A673 (cell line): ENCODE measurements at places on chromosomes 13 and 19. TPM values are rescaled to one million over a fixed set of nuclear protein-coding genes. Genes with fewer than 3 reads are reported as not detected.

- DNase-seq, result peak; percentile 13
Measured at GRCh38 chr13:44140888-44141724, 232.5 kb upstream of the SERP2 start.

DNA sequence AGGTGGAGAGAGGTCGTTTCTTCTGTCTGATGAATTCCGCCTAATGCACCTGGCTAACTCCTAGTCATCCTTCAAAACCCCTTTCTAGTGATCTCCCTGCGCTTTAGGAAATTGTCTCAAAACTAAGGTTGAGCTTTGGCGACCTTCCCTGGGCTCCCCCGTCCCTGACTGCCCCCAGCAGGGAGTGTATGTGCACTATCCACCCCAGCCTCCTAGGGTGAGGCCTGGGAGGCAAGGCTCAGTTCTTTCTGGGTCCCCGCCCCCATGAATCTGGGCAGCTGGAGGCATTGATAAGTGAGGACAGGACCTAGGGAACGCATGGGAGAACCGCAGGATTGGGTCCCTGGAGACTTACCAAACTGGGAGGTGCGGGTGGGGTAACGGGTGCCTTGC lies 378 bp downstream of the TLE6 start:
- DNase-seq, result no peak

Gene ACP5
- not detected in 2 replicates for total RNA-seq

GRCh38 chr13:99313501-99313900 lies 6.3 kb upstream of the GPR183 start:
- DNase-seq, result no peak

Gene EXOC3L2
- total RNA-seq, result not detected in 2 replicates

DNA sequence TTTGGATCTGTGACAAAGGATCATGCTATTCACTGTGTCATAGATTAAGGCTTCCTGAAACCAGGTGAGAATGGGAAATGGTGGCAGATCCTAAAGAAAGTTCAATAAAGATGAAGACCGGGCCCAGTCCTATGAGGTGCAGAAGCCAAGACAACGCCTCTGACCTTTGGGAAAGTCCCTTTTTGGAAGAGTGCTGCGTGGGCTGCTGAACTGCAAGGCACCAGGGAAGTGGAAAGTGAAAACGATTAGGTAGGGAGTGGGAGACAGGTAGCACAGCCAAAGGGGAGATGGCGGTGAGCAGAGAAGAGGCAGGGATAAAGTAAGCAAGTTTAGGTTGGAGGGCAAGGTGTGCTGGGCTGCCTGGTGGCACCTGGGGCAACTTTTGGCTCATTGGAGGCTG lies 16.3 kb downstream of the MBNL2 start:
- DNase-seq, result no peak

DNA sequence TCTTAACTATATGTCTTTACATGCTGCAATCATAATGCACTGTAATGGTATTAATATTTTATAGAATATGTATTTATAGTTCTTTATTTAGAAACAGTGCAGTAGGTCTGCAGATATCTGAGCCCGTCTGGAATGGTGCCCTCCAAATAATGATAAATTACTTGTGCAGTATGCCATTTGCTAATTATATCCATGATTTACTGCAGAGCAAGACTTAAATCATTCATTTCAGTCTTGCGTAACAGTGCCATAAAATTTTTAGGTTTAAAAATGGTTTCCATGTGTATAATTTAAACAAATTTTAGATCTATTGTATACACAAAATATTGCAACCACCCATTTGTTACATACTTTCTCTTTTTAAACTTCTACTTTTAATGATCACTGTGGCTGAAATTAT lies 175.1 kb downstream of the ZNF536 start:
- DNase-seq, result no peak

- DNase-seq, result peak; percentile 50
Measured at GRCh38 chr19:14871619-14872230, 14.2 kb downstream of the OR7A17 start.

Gene STOML3
- not detected in 2 replicates for total RNA-seq

DNA sequence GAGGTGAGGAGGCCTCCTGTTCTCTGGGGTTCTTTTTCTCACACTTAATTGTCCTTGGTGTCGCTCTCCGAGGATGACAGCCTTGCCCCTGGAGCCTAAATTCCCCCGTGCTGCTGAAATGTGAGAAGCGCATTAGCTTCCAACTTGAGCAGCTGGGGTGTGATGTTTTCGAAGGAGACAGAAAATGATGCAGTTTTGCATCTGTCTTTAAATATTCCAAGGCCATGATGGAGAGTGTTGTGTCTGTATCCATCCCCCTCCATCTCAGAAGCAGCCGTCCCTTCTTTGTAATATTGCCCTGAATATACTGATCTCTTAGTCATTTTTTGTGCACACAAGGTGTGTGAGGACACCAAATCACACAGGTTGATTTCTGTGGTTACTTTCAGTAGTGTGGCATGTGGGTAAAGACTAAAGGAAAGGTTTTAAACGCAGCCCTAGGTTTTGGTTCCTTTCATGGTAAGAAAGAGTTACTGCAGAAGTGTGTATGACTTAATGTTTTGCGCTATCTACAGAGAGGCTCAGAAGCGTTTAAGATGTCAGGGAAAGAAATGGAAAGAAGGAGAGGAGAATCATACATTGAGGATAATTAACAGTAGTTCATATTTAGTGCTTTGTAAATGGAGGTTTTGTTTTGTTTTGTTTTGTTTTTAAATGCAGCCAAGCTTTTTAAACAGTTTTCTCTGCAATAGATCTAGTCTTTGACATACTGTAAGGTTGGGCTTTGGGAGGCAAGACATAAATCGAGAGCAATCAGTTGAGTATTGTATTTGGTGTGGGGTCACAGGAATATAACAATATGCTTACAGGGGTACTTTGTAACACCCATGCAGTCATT lies 1.6 kb downstream of the NBEA start:
- DNase-seq, result no peak

Gene ZNF14
- 4.6 and 5.8 TPM in 2 replicates for total RNA-seq

- DNase-seq, result no peak
Measured at GRCh38 chr13:23668562-23668961, 98.3 kb downstream of the TNFRSF19 start.

GRCh38 chr19:10995926-10996600 lies 35.2 kb downstream of the SMARCA4 start:
- no peak for DNase-seq

Gene DLEU7
- total RNA-seq, result not detected in 2 replicates

GRCh38 chr19:51319649-51320279 lies 8.3 kb downstream of the IGLON5 start:
- no peak for DNase-seq

- DNase-seq, result no peak
Measured at GRCh38 chr19:3080286-3080685, 13.9 kb upstream of the GNA11 start.

DNA sequence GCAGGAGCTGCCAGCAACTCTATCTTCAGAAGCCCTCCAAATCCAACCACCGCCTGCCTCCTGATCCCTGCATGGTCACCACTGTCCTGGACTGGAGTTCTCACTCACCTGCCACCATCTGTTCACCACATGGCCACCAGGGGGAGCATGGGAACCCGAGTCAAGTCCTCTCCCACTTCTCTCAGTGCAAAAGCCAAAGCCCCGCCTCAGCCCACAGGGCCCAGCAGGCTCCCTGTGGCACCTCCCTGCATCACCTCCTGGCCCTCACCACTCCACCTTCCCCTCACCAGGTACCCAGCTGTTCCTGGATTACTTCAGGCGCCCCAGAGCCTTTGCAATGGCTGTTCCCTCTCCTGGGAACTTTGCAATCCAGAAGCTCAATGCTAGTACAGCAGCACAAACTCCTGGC lies 5.3 kb downstream of the DHPS start:
- DNase-seq, result peak; percentile 85

Gene ZNF829
- 4.4 and 5.0 TPM in 2 replicates for total RNA-seq

Gene TOMM40
- total RNA-seq, result 205 and 234 TPM in 2 replicates

Gene CRLF1
- 192 and 305 TPM in 2 replicates for total RNA-seq

DNA sequence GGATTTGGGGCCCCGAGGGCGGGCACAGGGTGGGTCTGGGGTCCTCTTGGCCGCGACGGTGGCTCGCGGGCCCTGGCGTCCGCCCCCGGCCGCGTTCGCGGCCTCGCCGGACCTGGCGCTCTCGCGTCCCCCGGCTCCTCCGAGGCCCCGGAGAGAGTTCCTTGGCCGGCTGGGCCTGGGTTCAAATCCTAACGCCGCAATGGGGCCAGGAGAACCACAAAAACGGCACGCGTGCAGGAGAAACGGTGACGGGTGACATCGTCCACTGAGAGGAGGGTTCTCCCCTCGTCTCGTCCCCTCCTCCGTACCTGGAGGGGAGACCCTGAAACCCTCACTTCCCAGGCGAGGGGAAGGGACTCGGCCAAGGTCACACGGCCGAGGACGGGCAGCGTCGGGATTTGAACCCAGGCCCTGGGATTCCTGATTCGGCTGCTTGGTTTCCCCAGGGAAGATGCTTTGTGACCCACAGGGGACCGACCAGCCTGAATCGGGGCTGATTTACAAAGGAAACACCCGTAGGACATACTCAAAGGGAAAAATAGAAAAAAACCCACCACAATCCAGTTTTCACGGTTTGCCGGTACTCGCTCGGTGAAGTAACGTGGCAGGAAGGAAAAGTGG lies 624 bp downstream of the SAFB start:
- DNase-seq, result peak; percentile 22

Gene FCAR
- total RNA-seq, result not detected in 2 replicates

DNA sequence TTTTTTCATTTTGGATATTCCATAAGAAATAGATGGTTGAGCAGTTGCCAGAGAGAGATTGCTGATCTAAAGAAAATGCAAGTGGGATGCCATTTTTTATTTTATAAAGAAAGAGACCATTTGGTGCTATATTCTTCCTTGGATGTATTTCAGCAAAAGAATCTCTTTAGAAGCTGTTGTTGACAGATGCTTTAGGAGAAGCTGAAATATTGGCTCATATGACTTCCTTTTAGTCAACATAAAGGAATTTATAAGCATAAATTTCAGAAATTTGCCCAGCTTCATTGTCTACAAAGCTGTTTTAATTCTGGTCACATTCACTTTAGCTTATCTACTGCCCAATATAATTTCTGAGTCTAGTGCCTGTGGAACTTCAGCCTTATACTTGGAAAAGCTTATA lies 36.9 kb downstream of the POLR1D start:
- peak; percentile 12 for DNase-seq

Gene RNF113B
- total RNA-seq, result not detected in 2 replicates

GRCh38 chr19:34409189-34410164 lies 5.3 kb downstream of the PDCD2L start:
- DNase-seq, result no peak

DNA sequence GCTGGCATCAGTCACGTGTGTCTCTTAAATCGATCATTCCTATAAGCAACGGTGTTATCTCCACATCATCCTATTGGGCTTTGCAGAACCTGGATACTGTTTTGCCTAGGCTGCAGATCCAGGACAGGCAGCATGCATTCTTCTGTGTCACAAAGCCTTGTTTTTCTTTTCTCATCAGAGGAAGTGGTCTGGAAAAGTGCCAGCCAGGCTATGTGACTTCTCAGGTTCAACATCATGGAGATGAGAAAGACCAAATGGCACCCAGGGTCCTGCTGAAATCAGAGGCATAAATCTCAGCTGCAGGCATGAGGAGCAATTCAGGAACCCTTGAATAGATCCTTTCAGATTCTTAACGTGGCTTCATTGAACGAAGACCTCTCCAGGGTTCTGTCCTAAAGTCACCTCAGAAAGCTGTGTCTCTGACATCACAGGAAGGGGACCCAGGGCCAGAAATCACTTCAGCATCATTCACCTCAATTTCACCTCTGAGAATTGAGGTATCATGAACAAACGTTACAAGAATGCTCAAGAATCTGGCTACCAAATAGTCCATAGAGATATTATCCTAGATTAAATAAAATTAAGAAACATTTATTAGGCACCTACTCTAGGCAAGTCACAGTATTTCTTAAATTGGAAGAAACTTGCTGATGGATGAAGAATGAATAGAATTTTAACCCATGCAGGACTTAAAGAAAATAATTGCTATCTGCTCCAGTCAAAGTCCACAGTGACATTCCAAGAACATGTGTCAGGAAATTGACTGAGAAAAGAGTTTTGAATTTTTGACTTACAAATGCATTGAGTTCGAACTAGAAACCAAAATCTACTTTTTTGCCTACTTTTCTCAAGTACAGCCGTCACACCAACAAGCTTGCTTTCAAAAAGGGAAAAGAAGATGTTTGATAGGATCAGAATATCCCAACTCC lies 124.1 kb downstream of the COG6 start:
- DNase-seq, result no peak

Gene SELENOV
- total RNA-seq, result not detected in 2 replicates

Gene GPX4
- 368 and 435 TPM in 2 replicates for total RNA-seq

Gene TMPRSS9
- total RNA-seq, result not detected in 2 replicates

DNA sequence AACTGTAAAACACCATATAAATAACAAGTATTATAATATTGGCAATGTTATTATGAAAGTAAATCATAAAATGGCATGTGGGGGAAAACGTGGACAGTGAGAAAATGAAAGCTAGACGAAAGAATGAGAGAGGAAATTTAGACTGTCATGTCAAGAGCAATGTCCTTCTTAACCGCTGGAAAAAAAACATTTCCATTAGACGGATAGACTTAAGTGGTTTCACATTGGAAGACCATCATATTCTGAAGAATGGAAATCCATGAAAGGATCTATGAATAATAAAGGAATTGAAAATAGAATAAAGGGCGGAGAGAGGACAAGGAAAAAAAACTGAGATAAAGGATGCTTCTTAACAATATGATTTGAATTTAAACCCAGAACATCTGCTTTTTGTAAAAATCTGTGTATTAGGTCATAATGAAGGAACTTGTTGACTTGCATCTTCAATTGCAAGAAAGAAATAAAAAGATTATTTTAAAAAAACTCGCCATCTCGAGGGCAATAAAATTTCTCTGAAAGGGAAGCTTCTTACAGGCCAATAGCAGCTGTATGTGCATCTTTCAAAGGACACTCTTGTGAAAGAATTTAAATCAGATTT lies 90.6 kb downstream of the SPRY2 start:
- no peak for DNase-seq

Gene RXFP2
- not detected in 2 replicates for total RNA-seq

Gene KLK15
- not detected in 2 replicates for total RNA-seq

- peak; percentile 89 for DNase-seq
Measured at GRCh38 chr19:3684054-3684816, 16.0 kb downstream of the PIP5K1C start.

DNA sequence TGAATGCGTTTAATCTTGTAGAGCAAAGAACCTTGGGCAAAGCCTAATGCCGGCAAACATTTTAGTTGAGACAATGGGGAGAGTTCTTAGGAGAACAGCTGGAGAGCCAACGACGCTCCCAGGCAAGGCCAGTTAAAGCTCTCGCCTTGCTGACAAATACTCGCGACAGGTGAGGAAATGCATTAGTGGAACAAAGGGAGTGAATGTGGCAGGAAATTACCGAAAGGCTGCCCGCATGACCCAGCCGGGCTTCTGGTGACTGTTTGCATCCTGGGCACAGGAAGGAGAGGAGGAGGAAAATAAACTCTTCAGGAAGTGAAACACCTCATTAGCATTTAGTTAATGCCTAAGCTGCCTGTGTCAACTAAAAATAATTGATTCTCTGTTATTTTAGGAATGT lies 74.6 kb downstream of the SHISA2 start:
- DNase-seq, result peak; percentile 76

GRCh38 chr19:33090179-33090578 lies 9.2 kb downstream of the GPATCH1 start:
- DNase-seq, result no peak

GRCh38 chr13:113645329-113645728 lies 12.7 kb downstream of the ATP4B start:
- DNase-seq, result no peak
